Activated CD8-positive, alpha-beta memory T cell treated with anti-CD3 and anti-CD28 coated beads for 24 hours (primary cell): ENCODE measurements at places on chromosomes 2 and 18.

GRCh38 chr2:69021727-69022126 lies 8.7 kb downstream of the ANTXR1 start:
- no peak for DNase-seq

GRCh38 chr2:184004948-184005672 lies 593.2 kb upstream of the ZNF804A start:
- no peak for DNase-seq

GRCh38 chr2:100260712-100261620 lies 61.3 kb downstream of the LONRF2 start:
- no peak for DNase-seq

DNA sequence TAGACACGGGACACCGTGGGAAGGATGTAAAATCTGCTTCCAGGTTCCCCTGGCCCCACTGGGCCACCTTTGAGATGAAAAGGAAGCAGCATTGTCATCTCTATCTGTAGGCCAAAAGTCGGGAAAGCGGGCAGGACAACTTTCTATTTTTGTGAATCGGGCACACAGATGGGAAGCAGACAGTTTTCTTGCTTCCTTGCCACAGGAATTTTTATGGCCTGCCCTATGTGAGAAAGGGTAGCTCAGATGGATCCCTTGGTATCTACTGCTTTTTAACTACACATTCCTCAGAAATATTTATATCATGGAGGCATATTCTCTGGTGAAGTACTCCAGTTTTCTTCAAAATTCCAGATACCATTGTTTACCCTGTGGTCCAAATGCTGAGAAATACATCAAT lies 735.5 kb downstream of the CBLN2 start:
- DNase-seq: no peak

- no peak for DNase-seq
Observed at GRCh38 chr2:18980786-18981430, 377.5 kb downstream of the OSR1 start.
